NCI-H526 treated with DMSO at 0.1 percent for 48 hours (cell line): ENCODE measurements at places on chromosomes 3 and 15.

- DNase-seq = no peak
Observed at GRCh38 chr15:76342382-76343201, 6.0 kb downstream of the ISL2 start.

- DNase-seq = no peak
Observed at GRCh38 chr15:90646662-90647305, 70.4 kb upstream of the BLM start.

DNA sequence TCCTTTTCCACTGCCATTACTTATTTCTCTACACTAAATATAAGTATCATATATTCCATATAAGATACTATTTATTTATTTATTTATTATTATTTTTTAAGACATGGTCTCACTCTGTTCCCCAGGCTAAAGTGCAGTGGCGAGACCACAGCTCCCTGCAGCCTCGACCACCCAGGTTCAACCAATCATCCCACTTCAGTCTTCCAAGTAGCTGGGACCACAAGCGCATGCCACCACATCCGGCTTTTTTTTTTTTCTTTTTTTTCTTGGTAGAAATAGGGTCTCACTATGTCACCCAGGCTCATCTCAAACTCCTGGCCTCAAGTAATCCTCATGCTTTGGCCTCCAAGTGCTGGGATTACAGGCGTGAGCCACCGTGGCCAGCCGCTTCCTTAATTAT lies 56.6 kb downstream of the TP53BP1 start:
- no peak for DNase-seq

DNA sequence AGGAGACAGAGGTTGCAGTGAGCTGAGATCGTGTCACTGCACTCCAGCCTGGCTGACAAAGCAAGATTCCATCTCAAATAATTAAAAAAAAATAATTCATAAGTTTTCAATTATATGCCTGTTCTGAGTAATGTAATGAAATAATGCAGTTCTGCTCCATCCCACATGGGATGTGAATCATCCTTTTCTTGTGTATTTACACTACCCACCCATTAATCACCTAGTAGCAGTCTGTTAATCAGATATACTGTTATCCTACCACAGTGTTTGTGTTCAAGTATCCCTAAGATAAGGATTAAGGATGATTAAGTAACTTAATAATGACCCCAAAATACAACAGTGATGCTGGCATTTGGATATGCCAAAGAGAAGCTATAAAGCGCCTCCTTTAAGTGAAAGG lies 38.8 kb downstream of the PIGB start:
- no peak for DNase-seq

GRCh38 chr15:83871808-83872559 lies 218.1 kb downstream of the ADAMTSL3 start:
- no peak for DNase-seq

DNA sequence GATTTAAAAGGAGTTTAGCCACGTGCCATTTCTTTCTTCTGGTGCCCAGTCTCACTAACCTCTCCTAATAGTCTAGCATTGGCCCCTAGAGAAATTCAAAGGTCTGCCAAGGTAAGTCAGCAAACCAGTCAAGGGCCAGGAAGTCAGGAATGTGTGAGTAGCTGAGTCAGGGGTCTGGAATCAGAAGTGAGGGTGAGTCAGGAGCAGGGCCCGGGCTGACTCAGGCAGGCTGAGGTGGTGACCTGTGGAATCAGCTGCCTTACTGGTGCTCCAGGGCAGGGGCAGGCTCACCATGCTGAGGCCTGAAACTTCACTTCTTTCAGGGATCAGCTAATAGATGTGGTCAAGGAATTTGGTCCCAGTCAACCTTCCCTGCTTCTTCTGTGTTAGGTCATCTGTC lies 105.8 kb upstream of the MYZAP start:
- DNase-seq = no peak

DNA sequence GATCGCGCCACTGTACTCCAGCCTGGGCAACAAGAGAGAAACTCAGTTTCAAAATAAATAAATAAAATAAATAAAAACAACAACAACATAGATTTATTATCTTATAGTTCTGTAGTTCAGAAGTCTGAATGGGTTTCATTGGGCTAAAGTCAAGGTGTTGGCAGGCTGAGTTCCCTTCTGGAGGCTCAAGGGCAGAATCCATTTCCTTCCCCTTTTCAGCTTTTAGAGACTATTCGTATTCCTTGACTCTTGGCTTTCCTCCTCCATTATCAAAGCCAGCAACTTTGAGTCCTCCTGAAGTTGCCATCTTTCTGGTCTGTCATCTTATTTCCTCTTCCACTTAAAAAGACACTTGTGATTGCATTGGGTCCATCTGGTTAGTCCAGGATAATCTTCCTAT lies 12.1 kb downstream of the BLM start:
- no peak for DNase-seq

GRCh38 chr15:75661100-75661755 lies 13.5 kb downstream of the SNX33 start:
- no peak for DNase-seq
